Mammary epithelial cell (primary cell): ENCODE measurements at places on chromosomes 11 and 22. TPM values are rescaled to one million over a fixed set of nuclear protein-coding genes. Genes with fewer than 3 reads are reported as not detected.

ALG8 gene
- 30.3 TPM for total RNA-seq

INSC gene
- total RNA-seq, result 0.67 TPM

PANX1 gene
- total RNA-seq, result 29.7 and 42.1 TPM in 2 replicates

OR2AT4 gene
- not detected in 2 replicates for total RNA-seq

DUSP8 gene
- total RNA-seq, result 1.2 TPM

KCNK4 gene
- total RNA-seq, result not detected in 2 replicates

SCGB1A1 gene
- not detected for total RNA-seq
